ENCODE measurements at places on chromosomes 16 and 17.

DNA sequence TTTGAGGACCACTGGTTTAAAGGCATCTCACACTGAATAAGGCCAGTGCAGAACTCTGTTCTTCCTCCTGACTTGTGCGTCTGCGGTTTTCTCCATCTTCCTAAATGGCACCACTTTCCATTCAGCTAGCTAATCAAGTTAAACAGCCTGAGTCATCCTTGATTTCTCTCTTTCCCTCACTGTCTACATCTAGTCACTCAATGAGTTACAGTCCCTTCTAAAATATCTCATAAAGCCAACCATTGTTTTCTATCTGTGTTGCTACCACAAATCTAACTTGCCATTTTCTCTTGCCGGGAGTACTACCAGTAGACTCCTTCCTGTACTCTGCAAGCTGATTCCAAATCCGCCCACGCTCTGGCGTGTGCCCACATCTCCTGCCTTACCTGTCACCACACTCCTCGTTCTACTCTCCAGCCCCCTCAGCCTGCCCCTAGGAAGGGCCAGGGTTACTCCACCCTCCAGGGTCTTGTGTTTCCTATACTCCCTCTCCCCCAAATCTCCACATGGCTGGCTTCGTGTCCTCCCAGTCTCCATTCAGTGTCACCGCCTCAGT is 324.5 kb downstream of the SNX29 start:
- DNase-seq = no peak

GRCh38 chr17:75783069-75783783 is 1.4 kb upstream of the UNK start:
- DNase-seq = peak; percentile 57

GRCh38 chr17:78595135-78595810 is 18.1 kb upstream of the DNAH17 start:
- no peak for DNase-seq

DNA sequence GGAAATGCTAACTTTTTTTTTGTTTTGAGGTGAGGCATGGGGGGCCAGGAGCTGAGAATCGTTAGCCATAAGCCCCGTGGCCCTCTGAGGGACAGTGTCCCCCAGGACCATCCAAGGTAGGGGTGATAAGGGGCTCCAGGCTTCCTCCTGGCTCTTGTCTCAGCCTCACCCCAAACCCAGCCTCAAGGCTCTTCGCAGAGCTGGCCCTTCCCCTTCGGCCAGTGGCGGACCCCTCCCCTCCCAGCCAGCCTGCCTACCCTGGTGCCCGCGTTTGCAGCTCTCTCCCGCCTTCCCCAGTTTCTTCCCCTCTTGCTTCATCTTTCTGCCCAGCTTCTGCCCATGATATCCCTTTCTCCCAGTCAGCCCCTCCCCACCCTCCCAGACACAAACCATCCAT is 22.7 kb upstream of the ATP2A3 start:
- no peak for DNase-seq

GRCh38 chr16:84597528-84597896 is 20.4 kb downstream of the COTL1 start:
- no peak for DNase-seq

- DNase-seq = peak; percentile 72
Observed at GRCh38 chr17:48541577-48542113, 3.3 kb downstream of the HOXB2 start.

GRCh38 chr17:30952638-30953393 is 18.0 kb upstream of the RNF135 start:
- DNase-seq = no peak

GRCh38 chr16:19542138-19542821 is 13.2 kb upstream of the VPS35L start:
- DNase-seq = no peak

GRCh38 chr16:709566-710499 is 4.2 kb upstream of the FBXL16 start:
- DNase-seq = peak; percentile 93

DNA sequence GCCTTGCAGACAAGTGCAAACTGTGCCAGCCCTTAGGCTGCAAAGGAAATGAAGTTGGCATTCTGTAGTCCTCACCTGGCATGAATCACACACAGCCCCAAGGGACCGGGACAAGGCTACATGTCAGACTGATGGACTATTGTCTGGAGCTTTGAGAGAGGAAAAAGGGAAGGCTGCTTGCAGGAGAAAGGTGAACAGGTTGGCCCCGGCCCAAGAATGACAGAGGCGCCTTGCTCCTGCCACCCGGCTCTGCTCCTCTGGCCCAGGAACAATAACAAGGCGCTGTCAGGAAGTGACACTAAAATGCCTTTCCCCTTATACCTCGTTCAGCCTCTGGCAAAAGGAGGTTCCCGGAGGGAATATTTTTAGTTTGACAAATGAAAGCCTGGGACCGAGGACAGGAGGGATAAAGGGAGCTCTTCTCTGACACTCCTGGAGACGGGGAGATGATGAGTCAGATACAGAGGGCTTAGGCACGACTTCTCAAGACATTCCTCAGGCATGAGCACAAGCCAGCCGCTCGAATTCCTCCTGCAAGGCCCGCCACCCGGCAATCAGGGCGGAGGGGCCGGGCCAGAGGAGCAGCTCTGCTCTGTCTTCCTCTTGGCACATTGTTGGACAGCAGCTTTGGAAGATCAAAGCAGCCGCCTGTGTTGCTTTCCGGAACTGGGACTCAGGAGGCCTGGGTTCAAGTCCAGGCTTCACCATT is 105.8 kb downstream of the NOG start:
- DNase-seq = peak; percentile 100

DNA sequence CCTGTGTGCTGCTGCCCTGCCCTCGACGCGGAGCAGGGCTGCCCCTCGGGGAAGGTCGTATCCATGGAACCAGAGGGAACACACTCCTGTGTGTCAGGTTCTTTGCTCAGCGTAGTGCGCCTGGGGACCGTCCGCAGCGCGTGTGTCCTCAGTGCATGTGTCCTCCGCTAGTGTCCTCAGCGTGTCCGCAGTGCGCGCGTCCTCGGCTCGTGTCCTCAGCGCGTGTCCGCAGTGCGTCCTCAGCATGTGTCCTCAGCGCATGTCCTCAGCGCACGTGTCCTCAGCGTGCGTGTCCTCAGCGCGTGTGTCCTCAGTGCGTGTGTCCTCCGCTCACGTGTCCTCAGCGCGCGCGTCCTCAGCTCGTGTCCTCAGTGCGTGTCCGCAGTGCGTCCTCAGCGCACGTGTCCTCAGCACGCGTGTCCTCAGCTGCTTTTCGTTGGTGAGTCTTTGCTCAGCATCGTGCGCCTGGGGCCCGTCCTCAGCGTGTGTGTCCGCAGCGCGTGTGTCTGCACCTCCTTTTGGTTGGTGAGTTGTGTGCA is 59.2 kb upstream of the ZNF750 start:
- DNase-seq = no peak

GRCh38 chr16:31371619-31372484 is 16.9 kb downstream of the ITGAX start:
- no peak for DNase-seq

GRCh38 chr16:80362816-80363215 is 178.0 kb upstream of the DYNLRB2 start:
- DNase-seq = no peak

DNA sequence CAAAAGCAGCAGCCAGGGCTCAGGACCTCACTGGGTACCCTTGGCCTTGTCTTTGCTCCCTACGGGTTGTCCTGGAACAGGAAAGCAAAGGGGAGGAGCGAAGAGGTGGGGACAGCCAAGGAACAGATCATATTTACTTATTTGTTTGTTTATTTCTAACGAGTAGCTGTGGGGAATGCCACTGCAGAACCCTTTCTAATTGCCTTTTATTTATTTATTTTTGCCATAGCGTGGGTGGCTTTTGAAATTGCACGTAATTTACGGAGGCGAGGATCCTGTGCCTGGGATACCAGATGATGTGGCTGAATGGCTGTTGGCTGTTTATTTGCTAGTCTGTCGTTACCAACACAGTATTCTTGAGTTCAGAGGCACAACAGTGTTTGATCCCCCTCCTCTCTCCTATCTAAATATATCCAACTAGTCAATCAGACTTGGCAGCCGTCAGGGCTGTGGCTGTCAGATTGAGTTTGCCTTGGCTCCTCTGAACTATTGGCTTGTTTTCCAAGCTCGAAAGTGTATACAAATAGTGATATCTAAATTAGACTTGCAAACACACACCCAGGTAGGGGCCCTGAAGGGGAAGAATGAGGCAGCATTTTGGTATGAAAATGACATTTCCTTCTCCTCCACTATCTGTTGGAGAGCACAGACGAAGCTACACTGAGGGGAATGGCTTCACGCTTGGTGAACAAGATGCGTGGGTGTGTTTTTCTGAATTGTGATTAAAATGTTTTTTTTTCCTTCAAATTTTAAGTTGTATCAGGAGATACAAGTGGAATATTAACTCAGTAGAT is 110.4 kb downstream of the MSI2 start:
- no peak for DNase-seq

- DNase-seq = peak; percentile 6
Observed at GRCh38 chr16:79607587-79607986, 7.0 kb upstream of the MAF start.

DNA sequence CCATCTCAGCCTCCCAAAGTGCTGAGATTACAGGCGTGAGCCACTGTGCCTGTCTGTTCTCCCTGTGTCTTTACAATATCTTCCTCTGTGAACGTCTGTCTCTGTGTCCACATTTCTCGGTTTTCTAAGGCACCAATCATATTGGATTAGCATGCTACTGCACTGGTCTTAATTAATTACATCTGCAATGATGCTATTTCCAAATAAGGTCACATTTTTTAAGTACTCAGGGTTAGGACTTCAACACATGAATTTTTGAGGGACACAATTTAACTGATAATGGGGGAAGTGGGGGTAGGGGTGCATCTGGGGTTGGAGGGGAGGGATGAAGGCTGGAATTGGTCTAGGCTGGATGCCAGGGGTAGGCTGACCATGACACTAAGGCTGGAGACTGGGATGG is 102.6 kb downstream of the N4BP1 start:
- DNase-seq = peak; percentile 69

DNA sequence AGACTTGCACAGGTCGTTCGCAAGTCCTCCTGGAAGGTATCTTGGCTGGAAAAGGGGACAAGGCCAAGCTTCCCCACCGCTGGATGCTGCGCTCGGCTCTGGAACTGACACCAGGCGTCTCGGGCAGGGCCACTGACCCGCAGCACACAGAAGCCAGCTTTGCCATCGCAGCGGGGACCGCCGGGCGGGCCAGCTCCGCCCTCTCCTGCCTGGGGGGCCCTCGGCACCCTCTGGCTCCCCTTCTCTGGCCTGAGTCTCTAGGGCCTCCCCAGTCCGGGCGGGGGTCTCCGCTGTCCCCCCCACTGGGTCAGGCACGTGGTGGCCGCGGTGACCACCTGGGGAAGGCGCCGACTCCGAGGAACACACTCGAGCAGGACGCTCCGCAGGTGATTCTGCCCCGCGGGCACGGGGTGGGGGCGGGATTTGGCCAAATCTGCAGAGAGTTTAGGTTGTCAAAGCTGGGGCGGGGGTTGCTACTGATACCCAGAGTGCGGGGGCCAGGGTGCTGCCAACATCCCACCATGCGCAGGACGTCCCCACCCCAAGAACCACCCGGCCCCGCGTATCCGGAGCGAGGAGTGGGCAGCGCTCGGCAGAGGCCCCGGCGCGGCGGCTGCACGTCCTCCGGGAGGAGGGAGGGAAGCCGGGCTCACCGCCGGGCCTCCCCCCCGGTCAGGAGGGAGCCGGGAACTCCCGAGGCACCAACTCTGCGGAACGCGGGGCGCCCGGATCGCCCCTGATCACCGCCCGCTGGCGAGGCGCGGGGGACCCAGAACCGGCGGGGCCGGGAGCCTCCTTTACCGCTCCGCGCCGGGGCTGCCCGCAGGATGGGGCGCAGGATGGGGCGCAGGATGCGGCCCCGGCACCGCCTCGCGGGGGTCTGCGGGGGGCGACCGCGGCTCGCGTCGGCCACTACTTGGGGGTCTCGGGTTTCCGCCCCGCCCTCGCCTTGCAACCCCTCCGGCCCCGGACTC is 744 bp upstream of the METRNL start:
- DNase-seq = no peak

DNA sequence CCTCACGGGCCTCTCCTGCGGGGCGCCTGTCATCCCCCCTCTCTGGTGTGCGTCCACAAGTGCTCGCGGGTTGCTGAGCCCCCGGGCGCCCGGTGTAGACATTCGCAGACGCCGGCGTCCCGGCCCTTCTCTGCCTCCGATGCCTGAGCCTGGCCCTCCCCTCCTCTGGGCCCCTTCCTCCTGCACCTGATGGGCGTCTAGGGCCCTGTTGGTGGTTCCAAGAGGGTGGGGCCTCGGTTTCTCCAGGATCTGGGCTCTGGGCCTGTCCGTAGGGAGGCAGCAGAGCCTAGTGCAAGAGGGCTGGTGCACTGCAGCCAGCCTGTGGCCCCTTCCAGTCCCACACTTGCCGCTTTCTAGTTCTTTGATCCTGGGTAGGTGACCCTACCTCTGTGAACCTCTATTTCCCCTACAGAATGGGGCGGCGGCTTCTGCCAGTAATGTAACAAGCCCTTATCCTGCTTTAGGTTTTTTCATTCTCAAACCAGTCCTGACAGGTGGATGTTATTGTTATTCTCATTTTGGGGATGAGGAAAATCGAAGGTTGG is 623 bp downstream of the E4F1 start:
- peak; percentile 59 for DNase-seq

- DNase-seq = no peak
Observed at GRCh38 chr17:60443713-60444112, 21.4 kb downstream of the CHCT1 start.

DNA sequence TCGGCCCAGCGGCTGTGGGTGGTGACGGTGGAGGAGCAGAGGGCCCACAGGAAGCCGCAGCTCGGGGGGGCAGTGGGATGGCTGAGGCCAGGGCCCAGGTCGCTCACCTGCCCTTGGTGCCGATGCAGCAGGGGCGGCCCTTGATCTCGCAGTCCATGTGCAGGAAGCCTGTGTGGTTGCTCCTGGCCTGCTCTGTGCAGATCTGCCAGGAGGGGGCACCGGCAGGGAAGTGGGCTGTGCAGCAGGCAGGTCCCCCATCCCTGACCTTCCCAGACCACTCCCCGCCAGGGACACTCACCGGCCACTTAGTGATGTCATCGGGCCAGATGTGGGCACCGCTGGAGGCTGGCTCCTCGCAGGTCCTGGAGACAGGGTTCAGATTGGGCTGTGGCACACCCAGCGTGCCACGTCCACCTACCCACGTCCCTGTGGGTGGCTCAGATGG is 6.2 kb downstream of the AANAT start:
- DNase-seq = peak; percentile 22

GRCh38 chr17:50319306-50320004 is 26.5 kb upstream of the XYLT2 start:
- DNase-seq = no peak

- DNase-seq = no peak
Observed at GRCh38 chr16:85552980-85553435, 60.1 kb upstream of the GSE1 start.

GRCh38 chr17:75244133-75244866 is 17.1 kb downstream of the GGA3 start:
- DNase-seq = no peak

- DNase-seq = no peak
Observed at GRCh38 chr17:1007310-1008007, 10.5 kb downstream of the TIMM22 start.

DNA sequence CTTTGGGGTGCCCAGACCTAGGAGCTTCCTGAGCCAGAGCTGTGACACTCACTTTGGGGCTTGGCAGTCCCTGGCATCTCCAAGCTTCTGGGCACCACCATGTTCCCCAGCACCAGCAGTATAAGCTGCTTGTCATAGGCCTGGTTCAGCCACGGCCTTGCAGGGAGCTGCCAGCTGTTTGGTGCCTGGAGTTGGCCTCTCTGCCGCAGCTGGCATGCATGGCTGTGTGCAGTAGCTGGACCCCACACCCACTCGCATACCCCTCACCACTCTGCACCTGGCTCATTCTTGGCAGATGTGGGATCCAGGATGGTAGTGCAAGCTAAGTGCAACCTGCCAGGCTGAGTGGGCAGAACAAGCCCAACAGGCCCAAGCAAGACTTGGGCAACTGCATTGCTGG is 73.4 kb upstream of the BRD7 start:
- DNase-seq = no peak

GRCh38 chr17:61579961-61580360 is 11.1 kb downstream of the NACA2 start:
- DNase-seq = peak; percentile 58

All from EH (cell line).